ENCODE measurements at places on chromosomes 1 and 21. TPM values are rescaled to one million over a fixed set of nuclear protein-coding genes. Genes with fewer than 3 reads are reported as not detected.

DNA sequence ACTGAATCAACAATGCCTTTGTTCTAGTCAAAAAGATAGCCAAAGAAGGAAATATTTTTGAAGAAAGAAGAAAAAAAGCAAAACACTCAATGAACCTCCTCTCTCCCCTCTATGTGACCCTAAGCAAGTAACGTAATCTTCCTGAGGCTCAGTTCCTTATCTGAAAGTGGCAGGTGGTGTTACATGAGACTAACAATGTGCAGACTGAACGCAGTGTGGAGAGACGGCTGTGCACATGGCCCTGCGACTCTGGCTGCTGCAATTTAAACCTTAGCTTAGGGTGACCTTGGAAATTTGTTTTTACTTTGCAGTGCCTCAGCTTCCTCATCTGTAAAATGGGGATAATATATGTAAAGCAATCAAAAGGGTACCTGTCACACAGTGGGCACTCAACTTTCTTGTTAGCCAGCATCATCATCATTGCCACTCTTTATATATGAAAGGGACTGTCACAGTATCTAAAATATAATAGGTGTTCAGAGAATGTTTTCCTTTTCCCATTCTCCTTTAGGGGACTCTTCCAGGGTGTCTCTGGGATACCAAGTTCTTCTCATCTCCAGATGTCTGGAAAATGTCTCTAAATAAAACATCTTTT, 100.1 kb upstream of the JUN start:
- DNase-seq, result no peak

- DNase-seq, result no peak
Measured at GRCh38 chr1:171506525-171507304, 21.4 kb downstream of the PRRC2C start.

GRCh38 chr1:194281376-194281775, 1095.0 kb upstream of the B3GALT2 start:
- DNase-seq, result peak; percentile 62

DNA sequence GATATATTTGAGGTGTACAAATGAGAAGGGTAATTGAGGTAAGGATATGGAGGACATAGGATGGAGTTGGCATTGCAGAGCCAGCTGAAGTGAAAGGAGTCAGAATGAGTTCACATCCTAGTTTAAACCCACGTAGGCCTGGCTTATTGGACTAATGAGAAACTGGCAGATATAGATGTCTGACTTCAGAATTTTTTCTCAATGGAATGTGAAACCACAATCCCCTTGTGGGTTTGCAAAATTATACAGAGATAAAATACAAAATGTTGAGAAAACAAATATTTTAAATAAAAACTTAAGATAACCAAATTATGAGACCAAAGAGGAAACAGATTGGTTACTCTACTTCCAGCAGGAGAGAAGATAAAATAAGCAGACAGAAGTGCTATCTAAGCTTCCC, 277.4 kb upstream of the LRRC7 start:
- no peak for DNase-seq

Gene NBPF19
- 14.3 TPM for polyA plus RNA-seq

Gene NUAK2
- polyA plus RNA-seq, result 9.2 TPM

- DNase-seq, result no peak
Measured at GRCh38 chr1:226390681-226391080, 17.2 kb downstream of the PARP1 start.

DNA sequence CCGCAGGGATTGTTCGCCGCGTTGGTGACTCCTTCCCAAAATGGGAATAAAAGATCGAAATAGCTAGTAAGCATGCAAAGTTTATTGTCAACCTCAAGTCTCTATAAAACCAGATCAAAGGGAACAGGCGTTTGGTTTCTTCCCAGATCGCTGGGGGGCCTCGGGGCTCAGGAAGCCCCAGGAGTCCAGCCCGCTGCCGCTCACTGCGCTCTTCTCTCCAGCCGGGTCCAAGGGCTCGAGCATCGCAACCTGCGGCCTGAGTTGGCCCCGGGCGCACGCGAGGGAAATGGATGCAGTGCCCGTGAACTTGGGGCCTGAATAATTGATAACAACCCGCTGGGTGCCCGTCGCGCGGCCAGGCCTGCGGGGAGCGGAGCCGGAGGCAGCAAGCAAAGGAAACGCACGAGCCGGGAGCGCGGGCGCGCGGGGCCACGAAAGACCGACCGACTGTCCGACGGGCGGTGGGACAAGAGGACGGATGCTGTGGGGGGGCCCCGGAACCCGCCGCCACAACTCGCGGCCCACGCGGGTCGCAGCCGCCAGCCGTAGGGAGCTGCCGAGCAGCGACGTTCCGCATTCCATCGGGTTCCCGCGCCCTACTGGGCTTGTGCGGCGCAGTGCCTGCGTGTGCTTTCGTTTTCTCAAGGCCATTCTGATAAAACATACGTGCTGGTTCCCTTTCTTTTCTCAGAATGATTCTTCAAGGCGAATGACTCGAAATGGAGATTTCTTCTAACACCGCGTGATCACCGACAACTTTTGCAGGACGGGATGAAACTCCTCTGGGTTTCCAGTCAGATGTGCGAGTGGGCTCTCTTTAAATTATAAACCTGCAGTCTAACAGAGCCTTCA, 14.0 kb upstream of the ALX3 start:
- DNase-seq, result no peak

GRCh38 chr21:42495027-42495426, 997 bp downstream of the RSPH1 start:
- DNase-seq, result no peak

Gene AMPD1
- polyA plus RNA-seq, result not detected

- DNase-seq, result no peak
Measured at GRCh38 chr1:152034654-152035538, 1.9 kb downstream of the S100A11 start.

Gene DENND2D
- 16.3 TPM for polyA plus RNA-seq

Measured in right renal cortex interstitium (tissue), 3 donors.